ENCODE measurements at places on chromosomes 3 and 15. TPM values are rescaled to one million over a fixed set of nuclear protein-coding genes. Genes with fewer than 3 reads are reported as not detected.

- no peak for DNase-seq
These were observed 6.6 kb downstream of the HTR3C start for GRCh38 chr3:184059424-184059823.

- no peak for DNase-seq
These were observed 69.3 kb upstream of the CGNL1 start for GRCh38 chr15:57306944-57307411.

DNA sequence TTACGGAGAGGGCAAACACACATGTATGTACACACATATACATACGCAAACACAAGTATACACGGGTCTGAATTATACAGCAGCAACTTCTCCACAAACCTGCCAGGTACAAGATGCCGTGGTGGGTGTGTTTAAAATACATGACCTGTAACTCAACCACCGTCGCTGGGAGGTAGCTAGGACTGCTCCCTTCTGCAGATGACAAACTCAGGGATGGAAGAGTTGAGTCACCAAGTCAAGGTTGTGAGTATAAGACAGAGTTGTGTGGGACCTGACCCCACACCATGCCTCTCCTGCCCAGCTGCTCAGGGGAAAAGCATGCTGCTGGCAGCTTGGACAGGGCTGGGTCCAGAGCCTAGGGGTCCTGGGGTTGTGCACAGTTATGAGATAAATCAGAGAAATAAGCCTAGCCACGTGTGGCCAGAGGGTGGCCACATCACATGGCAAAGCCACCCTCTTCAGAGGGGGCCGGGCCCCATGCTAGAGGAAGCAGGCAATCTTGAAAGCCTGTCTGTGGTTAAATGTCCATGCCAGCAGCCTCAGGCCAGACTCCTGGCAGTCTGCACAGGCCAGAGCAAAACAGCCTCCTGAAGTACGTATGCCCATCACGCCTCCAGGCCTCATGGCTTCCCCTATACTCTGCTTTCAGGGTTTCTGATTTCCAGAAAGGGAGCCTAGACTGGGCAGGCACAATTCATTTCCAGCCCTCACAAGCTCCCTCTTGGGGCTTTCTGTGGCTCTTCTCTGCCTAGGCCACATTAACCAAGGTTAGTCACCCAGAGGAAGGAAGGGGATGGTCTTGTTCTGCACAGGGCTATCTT lies 107.7 kb upstream of the RPL32 start:
- DNase-seq, result peak; percentile 24

LINGO1 gene
- 0.27 TPM for total RNA-seq

DNA sequence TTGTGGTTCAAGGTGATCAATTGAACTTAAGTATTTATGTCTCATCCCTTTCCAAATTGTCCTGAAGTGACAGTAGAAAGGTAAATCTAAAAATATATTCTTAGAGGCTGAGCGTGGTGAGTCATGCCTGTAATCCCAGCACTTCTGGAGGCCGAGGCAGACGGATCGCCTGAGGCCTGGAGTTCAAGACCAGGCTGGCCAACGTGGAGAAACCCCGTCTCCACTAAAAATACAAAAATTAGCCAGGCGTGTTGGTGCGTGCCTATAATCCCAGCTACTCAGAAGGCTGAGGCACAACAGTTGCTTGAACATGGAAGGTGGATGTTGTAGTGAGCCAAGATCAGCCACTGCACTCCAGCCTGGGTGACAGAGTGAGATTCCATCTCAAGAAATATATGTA lies 226.6 kb downstream of the DPH6 start:
- no peak for DNase-seq
